Inflammatory macrophage treated with lipopolysaccharide for 1 hour (primary cell): ENCODE measurements at places on chromosomes 1 and 21.

DNA sequence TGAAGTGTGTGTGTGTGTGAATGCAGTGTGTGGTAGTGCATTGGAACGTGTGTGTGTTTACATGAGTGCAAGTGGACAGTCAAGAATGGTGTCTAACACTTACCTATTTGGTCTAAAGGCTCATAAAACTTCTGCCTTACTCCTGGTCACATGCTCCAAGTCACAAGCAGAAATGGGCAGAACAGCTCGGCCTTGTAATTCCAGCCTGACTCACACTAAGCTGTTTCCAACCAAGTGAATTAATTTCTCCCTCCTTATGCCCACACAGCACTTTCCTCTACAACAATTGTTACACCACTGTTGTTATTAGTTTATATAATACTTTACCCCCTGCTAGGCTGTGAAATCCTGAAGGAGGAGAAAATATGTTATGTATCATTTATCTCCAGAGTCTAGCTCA, 43.8 kb downstream of the DDR2 start:
- no peak for DNase-seq

GRCh38 chr21:46286648-46287002, 483 bp downstream of the YBEY start:
- DNase-seq: peak; percentile 75

DNA sequence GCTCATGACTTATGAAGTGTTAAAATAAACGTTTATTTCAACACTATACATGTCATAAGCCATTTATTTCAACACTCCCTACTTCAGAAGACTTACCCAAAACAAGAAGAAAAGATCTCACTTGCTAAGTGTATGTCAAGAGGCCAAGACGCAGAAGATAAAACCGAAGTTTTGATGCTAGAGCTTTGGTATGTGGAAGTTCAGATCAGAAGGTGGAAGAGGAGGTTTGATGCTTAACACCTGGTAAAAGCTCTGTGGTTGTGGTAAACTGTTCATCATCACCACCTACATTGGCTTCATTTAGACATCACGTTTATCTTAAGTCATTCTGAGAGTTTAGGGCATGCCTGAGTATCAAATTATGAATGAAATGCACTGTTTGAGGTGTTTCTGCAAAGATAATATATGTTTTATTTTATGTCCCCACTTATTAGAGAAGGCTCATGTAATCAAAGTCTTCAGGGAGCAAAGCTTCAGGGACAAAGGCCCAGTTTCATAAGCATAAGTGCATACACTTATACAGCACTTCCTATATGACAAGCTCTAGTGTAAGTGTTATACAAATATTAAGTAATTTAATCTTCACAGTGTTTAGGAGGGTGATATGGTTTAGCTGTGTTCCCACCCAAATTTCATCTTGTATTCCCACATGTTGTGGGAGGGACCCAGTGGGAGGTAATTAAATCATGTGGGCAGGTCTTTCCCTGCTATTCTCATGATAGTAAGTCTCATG, 533.3 kb downstream of the PTBP2 start:
- DNase-seq: no peak

DNA sequence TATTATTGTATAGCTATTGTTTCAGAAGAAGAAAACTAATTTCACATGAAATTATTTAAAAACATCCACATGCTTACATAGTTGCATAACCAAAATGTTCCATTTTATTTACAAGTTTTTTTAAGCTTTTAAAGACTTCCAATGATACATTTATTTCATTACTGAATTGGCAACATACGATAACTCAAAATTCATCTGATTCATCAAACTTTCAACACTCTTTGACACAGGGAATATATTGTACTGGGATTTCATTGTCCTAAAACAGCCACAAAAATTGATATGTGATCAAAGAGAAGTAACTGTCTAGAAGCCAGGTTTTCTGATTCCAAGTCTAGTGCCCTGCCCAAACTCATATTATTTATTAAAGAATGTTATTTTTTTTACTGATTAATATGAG, 131.4 kb upstream of the USP24 start:
- no peak for DNase-seq

GRCh38 chr21:36707763-36708285, 8.9 kb downstream of the SIM2 start:
- DNase-seq: no peak

GRCh38 chr1:164951508-164951907, 392.5 kb downstream of the PBX1 start:
- DNase-seq: no peak

GRCh38 chr1:67767103-67767782, 66.0 kb downstream of the GNG12 start:
- no peak for DNase-seq

GRCh38 chr1:3019007-3019515, 2.2 kb upstream of the ACTRT2 start:
- DNase-seq: no peak

GRCh38 chr1:16451841-16452528, 11.5 kb downstream of the NECAP2 start:
- peak; percentile 11 for DNase-seq

- no peak for DNase-seq
These were observed 32.8 kb upstream of the CHRM3 start for GRCh38 chr1:239353536-239353935.

DNA sequence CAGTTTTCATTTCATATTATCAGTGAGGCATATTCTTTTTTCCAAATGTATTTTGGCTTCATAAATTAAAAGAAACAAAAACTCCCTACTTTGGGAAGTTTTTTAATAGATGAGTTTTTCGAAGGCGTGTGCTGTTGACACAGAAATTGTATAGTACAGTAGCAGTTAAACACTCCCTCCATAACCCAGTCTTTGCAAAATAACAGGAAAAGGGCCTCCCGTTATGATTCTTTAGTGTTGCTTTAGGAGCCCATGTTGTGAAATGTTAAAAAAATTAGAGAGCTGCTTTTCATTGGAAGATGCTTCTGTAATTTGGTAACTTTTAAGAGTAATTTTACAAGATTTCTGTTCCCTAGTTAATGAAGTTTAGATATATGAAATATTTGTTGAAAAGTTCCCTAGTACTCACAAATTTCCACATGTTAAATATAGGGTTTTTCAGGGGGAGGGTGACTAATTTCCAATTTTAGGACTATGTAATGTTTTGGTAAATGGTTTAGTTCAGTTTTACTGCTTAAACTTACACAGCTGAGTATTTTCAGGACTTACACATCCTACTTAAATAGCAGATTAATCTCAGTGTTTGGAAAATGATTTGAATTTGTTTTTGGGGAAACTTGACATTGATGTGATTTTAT, 2.0 kb downstream of the CAMSAP2 start:
- peak; percentile 46 for DNase-seq

DNA sequence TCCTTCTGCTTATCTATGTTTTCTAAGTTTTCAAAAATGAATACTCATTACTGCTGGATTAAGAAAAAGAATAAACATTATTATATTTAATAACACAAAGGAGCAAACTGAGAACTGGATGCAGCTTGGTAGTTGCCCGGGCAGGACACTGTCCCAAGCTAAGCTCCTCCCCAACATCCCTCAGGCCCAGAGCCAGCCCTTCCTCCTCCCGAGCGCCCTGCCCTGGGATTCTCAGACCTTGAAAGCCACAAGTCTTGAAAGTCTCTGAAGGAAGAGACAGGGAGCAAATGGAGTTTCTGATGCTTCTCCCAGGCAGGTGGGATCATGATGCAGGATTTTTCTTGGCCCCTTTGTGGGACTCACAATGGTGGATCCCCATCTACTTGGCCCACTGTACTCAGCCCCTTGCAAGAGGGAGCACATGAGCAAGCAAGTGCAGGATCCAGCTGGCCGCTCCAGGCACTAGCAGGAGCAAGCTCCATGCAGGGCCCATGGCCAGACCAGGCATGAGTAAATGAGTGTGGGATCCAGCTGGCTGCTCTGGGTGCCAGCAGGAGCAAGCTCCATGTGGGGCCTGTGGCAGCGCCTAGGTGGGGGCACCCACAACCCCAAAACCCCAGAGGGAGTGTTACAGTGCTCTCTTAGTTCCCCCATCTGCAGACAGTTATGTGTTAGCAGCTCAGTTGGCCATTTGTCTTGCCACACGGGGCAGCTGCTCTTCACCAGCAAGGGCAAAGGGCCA, 32.1 kb upstream of the RAB4A start:
- no peak for DNase-seq

- DNase-seq: peak; percentile 63
These were observed 421.3 kb downstream of the NEGR1 start for GRCh38 chr1:71861022-71861421.

GRCh38 chr1:226092965-226093364, 30.4 kb downstream of the H3-3A start:
- no peak for DNase-seq

GRCh38 chr1:70542856-70543255, 131.8 kb downstream of the CTH start:
- no peak for DNase-seq

- DNase-seq: no peak
These were observed 2.6 kb downstream of the PRELP start for GRCh38 chr1:203478231-203478630.

GRCh38 chr1:21779613-21780521, 3.1 kb downstream of the USP48 start:
- no peak for DNase-seq

DNA sequence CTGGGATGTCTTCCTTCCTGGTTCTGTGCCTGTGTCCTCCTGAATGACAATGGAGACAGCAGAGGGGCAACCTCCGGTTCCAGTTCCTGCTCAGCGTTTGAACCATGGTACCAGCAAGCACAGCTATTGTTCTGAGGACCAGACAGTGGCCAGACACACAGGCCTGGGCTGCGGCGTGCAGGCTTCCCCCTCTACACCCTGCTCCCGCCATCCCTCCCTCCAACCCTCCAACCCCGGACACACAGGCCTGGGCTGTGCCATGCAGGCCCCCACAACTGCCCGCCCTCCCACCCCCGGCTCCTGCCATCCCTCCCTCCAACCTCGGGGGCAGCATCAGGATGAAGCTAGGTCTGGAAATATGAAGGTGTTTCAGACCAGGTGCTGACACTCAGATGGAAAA, 5.6 kb upstream of the MEGF6 start:
- no peak for DNase-seq

DNA sequence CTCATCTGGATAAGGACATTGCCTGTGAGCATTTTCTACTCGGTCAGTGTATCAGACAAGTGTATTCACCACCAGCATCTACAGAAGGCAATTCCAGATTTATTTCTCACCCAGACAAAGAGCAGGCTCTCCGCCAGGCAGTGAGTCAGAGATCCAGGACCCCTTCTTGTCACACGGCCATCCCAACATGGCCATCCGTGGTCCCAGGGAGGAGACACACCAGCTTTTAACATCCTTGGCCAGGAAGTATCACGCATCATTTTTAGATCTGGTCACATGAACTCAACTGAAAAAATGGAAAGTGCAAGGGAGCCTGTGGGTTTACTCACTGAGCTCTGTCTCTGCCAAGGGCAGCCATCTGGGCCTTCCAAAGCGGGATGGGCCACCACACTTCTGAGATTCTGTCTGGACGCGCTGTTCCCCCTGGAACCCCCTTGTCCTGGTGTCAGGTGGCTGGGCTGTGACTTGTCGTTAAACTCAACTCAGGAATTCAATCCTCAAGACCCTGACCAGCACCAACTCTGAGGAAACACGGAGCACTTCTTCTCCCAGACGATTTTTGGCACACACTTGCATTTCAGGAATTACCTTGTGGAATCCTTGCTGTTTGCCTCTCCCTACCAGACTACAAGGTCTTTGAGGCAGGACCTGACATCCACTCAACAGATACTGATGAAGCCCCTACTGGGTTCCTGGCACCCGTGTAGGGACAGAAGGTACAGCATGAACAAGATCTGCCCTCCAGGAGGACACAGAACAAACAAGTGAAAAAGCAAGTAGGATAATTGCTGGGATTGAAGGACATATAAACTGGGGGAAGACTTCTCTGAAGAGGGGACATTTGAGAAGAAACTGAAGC, 21.6 kb upstream of the CCSAP start:
- no peak for DNase-seq

- no peak for DNase-seq
These were observed 200.9 kb downstream of the PLPP3 start for GRCh38 chr1:56378341-56379070.

GRCh38 chr1:210445485-210445884, 116.8 kb downstream of the HHAT start:
- DNase-seq: no peak

GRCh38 chr1:151809290-151809984, 4.2 kb upstream of the LINGO4 start:
- no peak for DNase-seq
